ENCODE measurements at places on chromosomes 16 and 17.

GRCh38 chr17:78777881-78778280 is 4.2 kb downstream of the CYTH1 start:
- no peak for DNase-seq

DNA sequence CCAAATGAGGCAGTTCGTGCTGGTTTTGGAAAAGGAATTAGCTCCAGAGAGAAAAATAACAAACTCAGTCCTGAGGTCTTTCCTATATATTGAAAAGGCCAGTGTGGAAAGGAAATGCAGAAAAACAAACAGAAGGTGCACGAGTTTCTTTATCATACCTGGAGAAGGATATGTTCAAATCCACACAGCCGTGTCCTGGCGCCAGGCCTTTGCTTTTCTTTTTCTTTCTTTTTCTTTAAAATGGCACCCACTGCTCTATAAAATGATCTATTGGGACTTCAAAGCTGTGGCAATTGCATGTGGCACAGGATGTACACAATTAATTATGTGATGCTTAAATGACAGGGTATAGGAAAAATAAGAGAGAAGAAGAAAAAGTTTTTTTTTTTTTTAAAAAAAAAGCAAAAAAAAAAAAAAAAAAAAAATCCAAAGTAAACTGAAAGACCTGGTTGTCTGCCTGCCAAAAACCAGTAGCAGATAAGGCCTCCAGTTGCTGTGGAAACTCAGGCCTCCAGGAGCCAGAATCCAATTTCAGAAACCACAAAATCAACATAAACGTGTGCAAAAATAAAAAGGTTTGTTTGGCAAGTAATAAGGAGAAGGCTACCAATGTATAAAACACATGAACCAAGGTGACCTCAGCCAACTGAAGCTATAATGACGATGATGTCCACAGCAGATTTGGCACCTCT is 957.6 kb upstream of the SOX9 start:
- no peak for DNase-seq

- DNase-seq = no peak
Observed at GRCh38 chr17:80970762-80971703, 20.6 kb upstream of the CHMP6 start.

GRCh38 chr17:17360087-17360730 is 57.0 kb downstream of the NT5M start:
- no peak for DNase-seq

DNA sequence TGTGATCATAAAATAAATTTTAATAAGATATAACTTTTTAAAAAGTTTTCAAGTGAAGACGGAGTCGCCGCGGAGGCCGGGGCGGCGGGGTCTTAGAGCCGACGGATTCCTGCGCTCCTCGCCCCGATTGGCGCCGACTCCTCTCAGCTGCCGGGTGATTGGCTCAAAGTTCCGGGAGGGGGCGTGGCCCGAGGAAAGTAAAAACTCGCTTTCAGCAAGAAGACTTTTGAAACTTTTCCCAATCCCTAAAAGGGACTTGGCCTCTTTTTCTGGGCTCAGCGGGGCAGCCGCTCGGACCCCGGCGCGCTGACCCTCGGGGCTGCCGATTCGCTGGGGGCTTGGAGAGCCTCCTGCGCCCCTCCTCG is at the start of gene FOXC2:
Gene FOXC2, plus strand, starts transcription at position 229 of the 365 bp plus-strand sequence. CDS start 507 bp downstream, outside the sequence.
- peak; percentile 95 for DNase-seq

DNA sequence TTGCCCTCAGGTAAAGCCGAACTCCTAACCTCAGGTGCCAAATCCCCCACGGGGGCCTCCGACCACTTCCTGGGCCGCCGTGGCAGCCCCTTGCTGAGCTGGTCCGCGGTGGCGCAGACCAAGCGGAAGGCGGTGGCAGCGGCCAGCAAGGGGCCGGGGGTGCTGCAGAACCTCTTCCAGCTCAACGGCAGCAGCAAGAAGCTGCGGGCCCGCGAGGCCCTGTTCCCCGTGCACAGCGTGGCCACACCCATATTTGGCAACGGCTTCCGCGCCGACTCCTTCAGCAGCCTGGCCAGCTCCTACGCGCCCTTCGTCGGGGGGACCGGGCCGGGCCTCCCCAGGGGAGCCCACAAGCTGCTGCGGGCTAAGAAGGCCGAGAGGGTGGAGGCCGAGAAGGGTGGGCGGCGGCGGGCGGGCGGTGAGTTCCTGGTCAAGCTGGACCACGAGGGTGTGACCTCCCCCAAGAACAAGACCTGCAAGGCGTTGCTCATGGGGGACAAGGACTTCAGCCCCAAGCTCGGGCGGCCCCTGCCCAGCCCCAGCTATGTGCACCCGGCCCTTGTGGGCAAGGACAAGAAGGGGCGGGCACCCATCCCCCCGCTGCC is 51.6 kb downstream of the ACTG1 start:
- no peak for DNase-seq

All from smooth muscle cell of the brain vasculature (primary cell).